ENCODE measurements at places on chromosomes 16 and 17.

GRCh38 chr16:74448990-74449389, 27.7 kb upstream of the CLEC18B start:
- no peak overlapping the region for H3K27ac ChIP-seq
- peaks cover 22% of the 10 kb centered on the region for H3K36me3 ChIP-seq

DNA sequence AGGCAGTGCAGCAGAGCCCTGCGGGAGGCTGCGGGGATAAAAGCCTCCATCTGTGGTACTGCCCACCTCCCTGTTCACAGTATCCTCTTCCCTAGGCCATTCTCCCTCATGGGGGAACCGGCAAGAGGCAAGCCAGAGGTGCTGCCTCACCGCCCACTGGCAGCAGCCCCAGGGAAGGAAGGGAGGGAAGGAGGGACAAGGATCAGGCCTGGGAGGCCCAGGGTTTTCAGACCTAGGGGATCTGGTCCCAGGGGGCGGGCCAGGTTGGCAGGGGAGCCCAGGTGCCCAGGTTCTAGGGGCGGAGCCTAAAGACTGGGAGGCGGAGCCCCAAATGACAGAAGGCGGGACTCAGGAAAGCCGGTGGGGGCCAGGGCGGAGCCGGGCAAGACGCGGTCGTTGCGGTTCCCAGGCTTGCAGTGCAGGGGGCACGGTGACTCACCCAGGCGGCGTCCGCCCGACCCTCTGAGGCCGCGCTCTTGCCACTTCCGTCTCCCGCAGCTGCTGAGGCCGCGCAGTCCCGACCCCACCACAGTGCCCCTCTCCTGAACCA, 3.0 kb upstream of the MTMR4 start:
- H3K4me1 ChIP-seq, result peaks cover 44% of the 10 kb centered on the region
- DNase-seq, result no peak

- no peak overlapping the region for H3K27ac ChIP-seq
- peaks cover 42% of the 10 kb centered on the region for H3K4me1 ChIP-seq
- H3K27me3 ChIP-seq, result no peaks in the 10 kb centered on the region
- no peak for DNase-seq
Measured at GRCh38 chr16:3089717-3090592, 9.1 kb downstream of the ZSCAN10 start.

GRCh38 chr16:9068886-9069285, 22.6 kb upstream of the HAPSTR1 start:
- DNase-seq, result no peak
- no peak overlapping the region for H3K4me3 ChIP-seq
- no peak overlapping the region for H3K27ac ChIP-seq

DNA sequence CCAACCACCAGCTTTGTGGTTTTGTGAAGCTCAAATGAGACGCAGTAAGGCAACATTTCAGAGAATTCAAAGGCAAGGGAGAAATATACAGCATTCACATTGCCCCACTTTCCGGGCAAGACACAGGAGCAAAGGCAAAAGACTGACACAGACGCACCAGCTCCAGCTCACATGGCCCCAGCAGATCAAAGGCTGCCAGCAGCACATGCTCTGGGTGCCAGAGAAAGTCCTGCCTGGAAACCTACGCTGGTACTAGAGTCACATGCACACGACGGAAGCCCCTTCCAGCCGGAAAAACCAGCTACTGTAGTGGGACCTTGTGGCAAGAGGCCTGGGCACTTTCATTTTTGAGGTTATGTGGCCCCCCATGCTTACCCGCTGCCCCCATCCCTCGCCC, 50.1 kb downstream of the GTF3C1 start:
- peaks cover 69% of the 10 kb centered on the region for H3K36me3 ChIP-seq
- no peaks in the 10 kb centered on the region for H3K27me3 ChIP-seq
- no peak for DNase-seq
- no peak overlapping the region for H3K27ac ChIP-seq
- no peaks in the 10 kb centered on the region for H3K4me1 ChIP-seq

DNA sequence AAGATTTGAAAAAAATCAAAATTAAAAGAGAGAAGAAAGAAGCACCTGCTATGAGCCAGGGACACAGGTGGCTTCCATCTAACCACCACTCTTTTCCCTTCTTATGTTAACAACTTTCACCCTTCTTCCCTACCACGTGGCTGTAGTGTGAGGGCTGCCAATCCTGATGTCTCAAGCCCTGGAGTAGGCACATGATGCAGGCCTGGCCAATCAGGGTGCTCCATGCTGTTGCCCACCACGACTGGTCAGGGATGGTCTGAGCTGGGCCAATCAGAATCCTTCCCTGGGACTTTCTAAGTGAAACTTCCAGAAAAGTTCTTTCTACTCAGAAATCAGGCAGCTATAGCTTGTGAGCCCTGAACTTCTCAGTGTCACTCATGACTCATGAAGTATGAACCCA, 140.7 kb downstream of the SDK2 start:
- no peak overlapping the region for H3K4me3 ChIP-seq
- H3K4me1 ChIP-seq, result no peaks in the 10 kb centered on the region
- DNase-seq, result no peak
- H3K36me3 ChIP-seq, result no peaks in the 10 kb centered on the region

GRCh38 chr17:77593081-77593480, 365.4 kb upstream of the TNRC6C start:
- H3K27ac ChIP-seq, result no peak overlapping the region
- no peaks in the 10 kb centered on the region for H3K27me3 ChIP-seq
- no peaks in the 10 kb centered on the region for H3K4me1 ChIP-seq
- no peak for DNase-seq
- H3K4me3 ChIP-seq, result no peak overlapping the region

GRCh38 chr16:55915096-55915827, 40.1 kb upstream of the CES5A start:
- H3K36me3 ChIP-seq, result no peaks in the 10 kb centered on the region
- peaks cover 4% of the 10 kb centered on the region for H3K27me3 ChIP-seq
- no peaks in the 10 kb centered on the region for H3K4me1 ChIP-seq
- no peak overlapping the region for H3K27ac ChIP-seq
- no peak overlapping the region for H3K4me3 ChIP-seq
- no peak for DNase-seq

DNA sequence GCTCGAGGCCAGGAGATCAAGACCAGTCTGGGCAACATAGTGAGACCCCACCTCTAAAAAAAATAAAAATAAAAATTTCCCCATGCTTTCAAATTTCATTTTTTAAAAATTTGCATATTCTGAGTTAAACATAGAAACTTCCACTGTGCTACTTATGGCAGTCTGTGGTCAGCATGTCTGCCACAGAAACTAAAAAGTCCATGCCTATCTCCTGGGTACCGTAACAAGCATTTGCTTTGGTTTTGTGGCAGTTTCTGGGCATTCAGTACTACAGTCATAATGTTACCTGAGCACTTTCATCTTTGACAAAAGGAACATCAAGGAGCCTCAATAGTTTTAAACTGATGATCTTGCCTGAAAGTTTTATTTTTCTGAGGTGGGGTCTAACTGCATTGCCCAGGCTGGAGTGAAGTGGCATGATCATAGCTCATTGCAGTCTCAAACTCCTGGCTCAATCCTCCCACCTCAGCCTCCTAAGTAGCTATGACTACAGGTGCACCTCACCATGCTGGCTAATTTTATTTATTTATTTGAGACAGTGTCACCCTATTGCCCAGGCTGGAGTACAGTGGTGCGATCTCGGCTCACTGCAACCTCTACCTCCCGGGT, 13.2 kb upstream of the ITGA2B start:
- H3K27me3 ChIP-seq, result no peaks in the 10 kb centered on the region
- H3K4me3 ChIP-seq, result no peak overlapping the region
- no peak overlapping the region for H3K27ac ChIP-seq
- no peaks in the 10 kb centered on the region for H3K4me1 ChIP-seq
- no peak for DNase-seq

GRCh38 chr16:10631886-10632285, 51.5 kb upstream of the EMP2 start:
- H3K27me3 ChIP-seq, result no peaks in the 10 kb centered on the region
- no peaks in the 10 kb centered on the region for H3K36me3 ChIP-seq
- no peak for DNase-seq

- peaks cover 9% of the 10 kb centered on the region for H3K4me1 ChIP-seq
- no peak overlapping the region for H3K4me3 ChIP-seq
- no peak overlapping the region for H3K27ac ChIP-seq
Measured at GRCh38 chr17:1907216-1907631, 77.4 kb downstream of the RPA1 start.

DNA sequence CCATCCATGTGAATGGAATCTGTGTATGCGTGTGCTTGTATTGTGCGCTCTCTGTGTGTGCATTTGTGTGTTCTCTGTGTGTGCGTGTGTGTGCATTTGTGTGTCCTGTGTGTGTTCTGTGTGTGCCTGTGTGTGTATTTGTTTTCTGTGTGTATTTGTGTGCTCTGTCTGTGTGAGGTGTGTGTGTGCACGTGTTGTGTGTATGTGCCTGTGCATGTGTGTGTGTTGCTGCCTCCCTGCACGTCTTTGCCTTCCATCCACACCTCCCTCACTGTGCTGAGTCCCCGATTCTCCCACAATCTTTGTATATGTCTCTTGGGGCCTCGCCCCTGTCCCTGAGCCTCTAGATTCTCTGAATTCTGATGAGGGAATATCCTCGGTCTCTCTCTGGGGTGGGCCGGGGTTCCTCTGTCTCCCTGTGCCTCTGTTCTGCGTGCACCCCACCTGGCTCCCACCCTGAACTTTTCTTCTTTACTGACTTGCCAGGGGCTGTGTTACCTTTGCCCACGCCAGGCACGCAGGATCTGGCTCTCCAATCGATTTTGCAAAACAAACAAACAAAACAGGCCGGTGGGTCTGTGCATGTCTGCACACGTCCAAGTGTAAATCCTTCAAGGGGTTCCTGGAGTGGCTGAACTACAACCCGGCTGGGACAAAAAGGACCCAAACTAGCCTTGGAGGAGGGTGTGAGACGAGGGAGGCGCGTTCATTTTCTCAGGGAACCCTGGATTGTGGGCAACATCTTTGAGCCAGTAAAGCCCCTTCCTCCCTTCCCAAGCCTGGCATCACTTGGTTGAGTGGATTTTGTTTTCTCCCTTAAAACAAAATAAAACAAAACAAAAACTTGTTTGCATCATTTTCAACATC, 8.1 kb upstream of the FOXF1 start:
- H3K4me1 ChIP-seq, result no peaks in the 10 kb centered on the region
- H3K27me3 ChIP-seq, result peaks cover 31% of the 10 kb centered on the region
- no peaks in the 10 kb centered on the region for H3K36me3 ChIP-seq
- DNase-seq, result no peak

- no peak for DNase-seq
- no peaks in the 10 kb centered on the region for H3K4me1 ChIP-seq
- no peak overlapping the region for H3K27ac ChIP-seq
- no peak overlapping the region for H3K4me3 ChIP-seq
- H3K27me3 ChIP-seq, result no peaks in the 10 kb centered on the region
Measured at GRCh38 chr17:7429722-7430121, 1.1 kb downstream of the SPEM3 start.

- no peaks in the 10 kb centered on the region for H3K4me1 ChIP-seq
- H3K36me3 ChIP-seq, result no peaks in the 10 kb centered on the region
- H3K27me3 ChIP-seq, result no peaks in the 10 kb centered on the region
- H3K4me3 ChIP-seq, result no peak overlapping the region
Measured at GRCh38 chr16:73813527-73813926, 483.1 kb upstream of the PSMD7 start.
